Activated CD4-positive, alpha-beta memory T cell treated with anti-CD3 and anti-CD28 coated beads for 36 hours (primary cell): ENCODE measurements at places on chromosomes 3 and 15.

GRCh38 chr3:107992976-107993684, 97.7 kb downstream of the CD47 start:
- H3K4me3 ChIP-seq = no peak overlapping the region
- peaks cover 15% of the 10 kb centered on the region for H3K4me1 ChIP-seq

DNA sequence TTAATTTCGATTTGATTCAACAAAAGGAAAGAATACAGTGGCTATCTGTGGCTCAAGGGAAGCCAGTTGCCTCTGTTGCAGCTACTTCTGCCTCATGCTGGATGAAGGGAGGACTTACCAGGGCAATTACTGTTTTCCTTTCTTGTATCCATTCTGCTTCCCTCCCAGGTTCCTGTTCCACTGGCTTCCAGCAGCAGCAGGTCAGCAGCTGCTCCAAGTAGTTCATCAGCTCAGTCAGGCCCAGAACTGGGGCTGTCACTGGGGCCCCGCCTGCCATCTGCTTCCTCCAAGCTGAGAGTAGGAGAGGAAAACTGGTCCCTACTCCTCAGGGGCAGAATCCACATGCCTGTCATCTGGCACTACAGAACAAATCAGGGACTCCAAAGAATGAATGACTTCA, 48.6 kb upstream of the ULK4 start:
- peaks cover 29% of the 10 kb centered on the region for H3K4me1 ChIP-seq
- no peak for DNase-seq
- H3K4me3 ChIP-seq = no peak overlapping the region
- no peak overlapping the region for H3K27ac ChIP-seq

DNA sequence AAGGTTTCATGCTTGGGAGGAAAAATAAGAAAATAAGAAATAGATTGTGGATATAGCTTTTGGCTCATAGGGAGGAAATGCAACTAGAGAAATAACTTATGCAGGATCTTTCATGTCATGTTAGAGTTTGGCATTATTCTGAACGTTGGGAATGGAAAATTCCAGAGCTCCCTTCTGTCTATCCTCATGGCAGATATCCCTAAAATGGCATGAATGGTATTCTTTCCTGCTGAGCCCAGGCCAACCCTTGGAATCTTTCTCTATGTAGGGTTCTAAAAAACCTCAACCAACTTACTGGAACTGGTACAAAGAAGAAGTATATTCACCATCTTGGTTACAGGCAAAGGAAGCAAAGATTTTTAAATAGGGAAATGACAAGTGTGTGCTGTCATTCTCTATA, 212.5 kb downstream of the CHST2 start:
- no peak overlapping the region for H3K27ac ChIP-seq
- H3K4me1 ChIP-seq = no peaks in the 10 kb centered on the region
- no peaks in the 10 kb centered on the region for H3K27me3 ChIP-seq
- no peak for DNase-seq
- H3K36me3 ChIP-seq = no peaks in the 10 kb centered on the region
- no peak overlapping the region for H3K4me3 ChIP-seq

DNA sequence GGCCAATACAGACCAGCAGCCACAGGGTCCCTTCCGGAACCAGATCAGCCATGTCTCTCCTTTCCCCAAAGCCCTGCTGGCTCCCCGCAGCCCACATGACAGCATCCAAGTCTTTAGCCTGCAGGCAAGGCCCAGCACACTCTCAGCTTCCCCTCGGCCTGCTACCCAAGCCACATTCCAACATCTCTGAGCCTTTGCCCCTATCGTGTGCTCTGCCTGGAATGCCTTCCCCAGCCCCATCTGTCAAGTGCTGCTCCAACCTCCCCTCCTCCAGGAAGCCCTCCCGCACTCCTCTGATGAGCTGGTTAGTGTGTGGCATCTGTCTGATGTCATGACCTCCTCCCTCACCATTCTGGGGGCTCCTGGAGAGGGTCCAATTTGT, 8.5 kb downstream of the PLXND1 start:
- H3K4me1 ChIP-seq = peaks cover 13% of the 10 kb centered on the region
- H3K36me3 ChIP-seq = no peaks in the 10 kb centered on the region
- H3K4me3 ChIP-seq = no peak overlapping the region
- H3K27me3 ChIP-seq = no peaks in the 10 kb centered on the region
- DNase-seq = no peak

DNA sequence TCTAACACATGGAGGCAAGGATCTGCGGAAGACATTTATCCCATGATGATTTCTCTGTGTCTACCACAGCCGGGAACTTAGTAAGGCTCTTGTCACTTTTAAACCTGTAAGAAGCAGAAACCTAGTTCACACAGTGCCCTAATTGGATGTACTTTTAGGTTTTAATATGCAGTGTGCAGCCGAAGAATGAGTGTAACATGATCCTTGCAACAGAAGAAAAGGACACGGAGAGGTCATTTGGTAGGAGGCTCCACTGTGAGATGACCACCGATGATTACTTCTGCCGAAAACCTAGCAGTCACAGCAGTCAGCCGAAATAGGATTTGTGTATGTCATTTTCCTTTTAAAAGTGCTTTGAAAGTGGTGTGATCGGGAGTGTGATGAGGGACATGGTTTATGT, 6.8 kb downstream of the CACNA1D start:
- no peak overlapping the region for H3K27ac ChIP-seq
- no peak for DNase-seq
- H3K36me3 ChIP-seq = no peaks in the 10 kb centered on the region
- H3K27me3 ChIP-seq = peaks cover 26% of the 10 kb centered on the region
- H3K4me3 ChIP-seq = no peak overlapping the region
- no peaks in the 10 kb centered on the region for H3K4me1 ChIP-seq

DNA sequence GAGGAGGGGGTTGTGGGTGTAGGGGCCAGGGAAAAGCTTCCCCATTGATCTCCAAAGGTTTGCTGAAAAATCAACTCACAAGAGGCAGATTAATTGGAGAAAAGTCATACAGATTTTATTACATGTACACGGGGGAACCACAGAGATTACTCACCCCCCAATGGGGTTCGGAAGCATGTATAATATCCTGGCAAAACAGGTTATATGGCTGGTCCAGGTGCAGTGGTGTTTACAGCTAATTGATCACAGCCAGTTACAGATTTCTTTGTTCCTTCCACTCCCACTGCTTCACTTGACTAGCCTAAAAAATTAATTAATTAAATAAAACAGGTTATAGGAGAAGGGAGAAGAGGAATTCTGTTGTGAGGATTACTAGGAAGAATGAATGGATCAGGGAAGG, 22.4 kb downstream of the PRKCI start:
- H3K27me3 ChIP-seq = no peaks in the 10 kb centered on the region
- DNase-seq = no peak
- H3K27ac ChIP-seq = no peak overlapping the region
